ENCODE measurements at places on chromosomes 1 and 21.

- DNase-seq, result no peak
These were observed 29.6 kb downstream of the KCNN3 start for GRCh38 chr1:154840269-154841176.

- no peak for DNase-seq
These were observed 873.1 kb upstream of the TMPRSS15 start for GRCh38 chr21:19276665-19277064.

GRCh38 chr1:221994939-221995338 is 253.1 kb upstream of the DUSP10 start:
- DNase-seq, result no peak

- DNase-seq, result no peak
These were observed 39.3 kb upstream of the AJAP1 start for GRCh38 chr1:4615138-4615470.

DNA sequence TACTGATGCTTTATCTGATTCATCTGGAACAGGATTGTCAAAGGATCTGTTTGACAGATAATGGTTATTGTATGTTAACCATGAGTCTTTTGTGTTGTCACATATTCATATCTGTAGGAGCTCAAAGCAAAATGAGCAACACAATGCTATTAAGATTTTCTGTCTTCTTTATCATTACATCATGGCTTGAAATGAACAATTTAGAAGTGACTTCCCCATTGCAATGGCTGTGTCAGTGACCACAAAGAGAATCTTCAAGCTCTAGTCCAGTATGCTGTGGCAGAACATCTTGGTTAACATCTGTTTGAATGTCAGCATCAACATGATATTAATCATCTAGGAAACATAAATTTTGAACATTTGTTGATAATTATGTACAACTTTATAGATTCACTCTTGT is 1148.5 kb downstream of the PLA2G4A start:
- DNase-seq, result no peak

GRCh38 chr1:230163719-230164118 is 96.7 kb downstream of the GALNT2 start:
- no peak for DNase-seq
